ENCODE measurements at places on chromosomes 6 and 20. TPM values are rescaled to one million over a fixed set of nuclear protein-coding genes. Genes with fewer than 3 reads are reported as not detected.

The THEMIS gene
- polyA plus RNA-seq, result 0.13 TPM

DNA sequence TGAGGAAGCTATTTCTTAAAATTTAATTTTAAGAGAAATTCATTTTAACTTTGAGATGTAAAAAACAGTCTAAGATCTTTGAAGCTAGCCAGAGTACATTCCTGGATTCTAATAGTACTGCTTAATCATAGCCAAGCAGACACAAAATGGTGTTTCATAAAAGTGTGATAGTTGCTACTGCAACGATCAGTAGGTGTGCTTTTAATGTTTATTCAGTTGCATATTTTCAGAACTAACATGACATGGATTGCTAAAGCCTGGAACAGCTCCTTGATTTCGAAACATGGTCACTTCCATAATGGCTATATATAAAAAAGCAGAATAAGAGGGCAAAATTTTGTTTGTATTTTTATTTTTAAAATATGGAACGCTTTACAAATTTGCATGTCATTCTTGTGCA lies 35.5 kb downstream of the SESN1 start:
- no peak overlapping the region for H3K4me3 ChIP-seq
- no peaks in the 10 kb centered on the region for H3K36me3 ChIP-seq
- peaks cover 5% of the 10 kb centered on the region for H3K4me1 ChIP-seq
- H3K27me3 ChIP-seq, result no peaks in the 10 kb centered on the region

DNA sequence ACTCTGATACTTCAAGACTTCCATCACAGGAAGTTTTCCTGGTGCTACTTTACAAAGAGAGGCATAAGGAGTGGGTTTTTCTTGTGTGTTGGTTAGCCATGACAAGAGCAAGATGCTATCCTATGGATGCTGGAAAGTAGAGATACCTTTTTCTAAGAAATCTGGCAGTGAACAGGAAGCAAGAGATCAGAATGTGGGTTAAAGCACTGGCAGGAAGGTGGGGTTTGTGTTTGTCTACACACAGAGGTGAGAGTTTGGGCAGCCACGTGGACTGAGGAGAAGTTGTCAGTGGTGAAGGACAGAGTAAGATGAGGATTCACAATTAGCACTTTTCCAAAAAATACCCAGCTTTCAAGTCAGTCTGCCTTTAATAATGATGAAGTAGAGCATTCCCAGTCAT lies 17.9 kb downstream of the SLC2A12 start:
- H3K4me3 ChIP-seq, result no peak overlapping the region
- H3K4me1 ChIP-seq, result no peaks in the 10 kb centered on the region
- no peaks in the 10 kb centered on the region for H3K27me3 ChIP-seq
- no peaks in the 10 kb centered on the region for H3K36me3 ChIP-seq
- no peak for DNase-seq
- H3K27ac ChIP-seq, result no peak overlapping the region

GRCh38 chr20:53657279-53657678 lies 63.6 kb upstream of the ZNF217 start:
- H3K4me3 ChIP-seq, result no peak overlapping the region
- no peak for DNase-seq
- H3K4me1 ChIP-seq, result peaks cover 31% of the 10 kb centered on the region

DNA sequence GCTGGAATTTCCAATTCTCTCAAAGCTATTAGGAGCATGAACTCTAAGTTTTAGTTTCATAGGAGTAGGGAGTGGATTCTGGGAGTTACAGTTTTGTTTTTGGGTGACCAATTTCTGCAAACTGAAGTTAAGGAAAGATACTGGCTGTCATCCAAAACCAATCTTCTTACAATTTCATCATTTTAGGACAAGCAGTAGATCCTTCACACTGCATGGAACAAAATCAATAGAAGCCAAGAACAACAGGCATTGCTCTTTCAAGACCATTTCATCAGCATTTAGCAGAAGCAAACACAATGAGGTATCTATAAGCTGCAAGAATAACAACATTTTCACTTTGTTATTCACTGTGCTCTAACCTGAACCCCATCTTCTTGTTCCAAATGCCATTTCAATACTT lies 173.0 kb downstream of the GMDS start:
- DNase-seq, result no peak
- no peaks in the 10 kb centered on the region for H3K36me3 ChIP-seq
- H3K4me1 ChIP-seq, result no peaks in the 10 kb centered on the region
- H3K27me3 ChIP-seq, result no peaks in the 10 kb centered on the region
